Activated CD4-positive, alpha-beta T cell treated with anti-CD3 and anti-CD28 coated beads, Interleukin-2, amount 50 U/mL, for 48 hours (primary cell): ENCODE measurements at places on chromosomes 5 and 9.
A peak's percentile ranks its signal among the peaks of the same experiment; 100 is the strongest.

DNA sequence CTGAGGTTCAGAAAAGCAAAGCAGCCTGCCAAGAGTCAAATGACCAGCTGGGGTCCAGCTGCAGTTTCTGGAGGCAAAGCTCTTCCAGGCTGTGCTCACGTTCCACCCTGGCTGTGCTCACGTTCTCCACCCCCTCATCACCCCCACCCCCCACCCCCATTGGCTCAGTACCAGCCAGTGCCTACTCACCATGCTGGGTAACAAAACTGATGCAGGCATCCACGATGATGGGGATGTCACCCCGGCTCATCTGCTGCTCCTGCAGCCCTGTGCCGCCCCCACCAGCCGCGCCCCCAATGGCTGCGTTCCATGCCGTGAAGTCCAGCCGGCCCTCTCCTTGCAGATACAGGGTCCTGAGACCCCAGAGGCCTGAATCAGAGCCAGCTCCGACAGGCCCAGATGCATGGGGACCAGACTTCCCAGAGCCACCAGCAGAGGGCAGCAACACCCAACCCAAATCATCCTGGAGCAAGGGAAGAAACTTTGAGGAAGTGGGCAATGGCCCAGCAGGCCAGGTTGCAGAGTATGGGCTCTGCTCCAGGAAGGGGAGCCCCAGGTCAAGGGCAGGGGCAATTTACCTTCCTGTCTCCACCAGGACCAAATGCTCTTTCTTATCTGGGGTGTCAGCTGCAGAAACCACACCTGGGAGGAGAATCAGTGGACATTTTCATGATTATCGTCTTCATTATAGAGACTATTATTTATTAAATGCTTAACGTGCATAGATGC is 13.7 kb upstream of the FCHSD1 start:
- peak; percentile 81 for DNase-seq

- no peak for DNase-seq
Observed at GRCh38 chr9:98087420-98088354, 31.2 kb downstream of the NANS start.

GRCh38 chr5:32531885-32532520 is 53.4 kb upstream of the SUB1 start:
- peak; percentile 66 for DNase-seq

- DNase-seq, result no peak
Observed at GRCh38 chr5:87229780-87230179, 37.9 kb upstream of the RASA1 start.

GRCh38 chr9:89686126-89686525 is 81.3 kb downstream of the GADD45G start:
- DNase-seq, result no peak
